ENCODE measurements at places on chromosomes 13 and 19.

- no peak for DNase-seq
Observed at GRCh38 chr19:34804115-34804514, 31.1 kb upstream of the ZNF599 start.

DNA sequence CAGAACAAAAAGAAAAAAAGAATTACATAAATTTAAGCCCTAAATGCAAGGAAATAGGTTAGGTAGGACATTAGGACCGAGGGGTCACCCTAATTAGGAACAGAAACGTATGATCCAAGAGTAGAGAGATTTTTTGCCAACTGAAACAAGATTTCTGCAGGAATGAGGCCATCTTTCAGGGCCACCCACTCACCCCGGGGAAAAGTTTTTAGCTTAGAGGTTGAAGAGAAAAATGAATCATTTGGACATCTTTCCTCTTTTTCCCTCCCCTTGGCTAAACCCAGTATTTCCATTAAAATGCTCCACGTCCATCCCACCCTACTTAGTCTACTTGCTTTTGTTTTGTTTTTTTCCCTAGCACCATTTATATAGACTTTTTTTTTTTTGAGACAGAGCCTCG is 10.6 kb upstream of the PNMA8A start:
- DNase-seq, result no peak

DNA sequence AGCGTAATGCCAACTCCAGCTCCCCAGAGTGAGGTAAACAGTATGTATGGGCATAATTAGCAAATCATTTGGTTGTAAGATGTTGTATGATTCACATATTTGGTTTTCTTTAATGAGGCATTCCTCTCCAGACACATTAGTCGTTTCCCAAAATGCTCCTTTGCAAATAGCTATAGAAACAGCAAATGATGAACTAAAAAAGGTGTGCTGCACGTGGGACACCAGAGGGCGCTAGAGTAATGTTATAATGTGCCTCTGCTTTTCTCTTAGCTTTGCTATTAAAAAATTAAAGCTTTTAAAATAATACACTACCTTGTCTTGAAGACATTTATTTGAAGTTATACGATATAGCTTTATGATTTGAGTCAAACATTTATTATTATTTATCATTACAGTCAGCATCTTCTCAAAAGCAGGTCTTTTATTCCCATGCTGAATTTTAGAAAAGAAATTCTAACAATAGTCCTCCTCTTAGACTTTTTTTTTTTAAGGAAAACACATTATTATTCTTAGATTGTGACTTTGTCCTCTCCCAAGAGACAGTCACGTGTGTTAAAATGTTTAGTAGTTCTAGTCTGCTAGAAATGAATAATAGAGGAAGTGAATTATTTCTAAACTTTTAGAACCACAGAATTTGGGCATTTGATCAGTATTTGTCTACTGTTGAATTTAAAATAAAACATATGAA is 121.6 kb upstream of the FRY start:
- peak; percentile 30 for DNase-seq

- DNase-seq, result no peak
Observed at GRCh38 chr19:48186015-48186414, 15.5 kb downstream of the ZSWIM9 start.

DNA sequence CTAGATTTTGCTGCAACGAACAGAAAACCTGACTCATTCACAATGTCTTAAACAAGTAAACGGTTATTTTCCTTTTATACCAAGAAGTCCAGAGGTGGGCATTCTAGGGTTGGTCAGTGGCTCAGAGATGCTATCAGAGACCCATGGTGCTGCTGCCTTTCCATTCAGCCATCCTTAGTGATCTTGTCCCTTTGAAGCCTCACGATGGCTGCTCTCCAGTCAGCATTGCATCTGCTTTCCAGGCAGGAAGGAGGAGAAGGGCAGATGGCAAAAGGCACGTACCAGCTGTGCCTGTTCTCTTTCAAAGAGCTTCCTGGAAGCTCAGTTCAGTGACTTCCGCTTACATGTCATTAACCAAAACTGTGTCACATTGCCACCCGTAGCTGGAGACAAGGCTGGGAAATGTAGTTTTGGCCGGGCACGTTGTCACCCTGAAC is 30.1 kb downstream of the WDFY2 start:
- DNase-seq, result peak; percentile 48

- DNase-seq, result no peak
Observed at GRCh38 chr19:823565-824121, 1.9 kb upstream of the PLPPR3 start.

DNA sequence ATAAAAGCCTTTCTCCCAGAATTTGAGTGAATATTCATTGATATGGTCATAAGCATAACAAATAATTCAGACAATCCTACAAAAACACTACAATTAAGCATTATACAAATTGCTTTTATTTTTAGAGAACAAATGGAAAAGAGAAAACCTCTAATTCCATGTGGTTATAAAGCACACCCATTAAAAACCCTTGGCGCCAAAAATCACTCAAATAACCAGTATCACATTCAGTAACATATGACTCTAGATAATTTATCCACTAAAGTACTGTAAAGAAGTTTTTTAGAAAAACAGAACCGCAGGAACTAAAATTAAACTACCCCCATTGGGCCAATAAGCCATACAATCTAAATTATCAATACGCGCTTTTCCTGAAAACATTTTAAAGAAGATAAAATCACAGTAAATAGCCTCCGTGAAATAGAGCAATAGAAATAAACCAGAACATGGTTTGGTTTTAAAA is 569 bp downstream of the LCP1 start:
- no peak for DNase-seq

GRCh38 chr13:97191615-97192014 is 30.5 kb upstream of the MBNL2 start:
- no peak for DNase-seq

- DNase-seq, result no peak
Observed at GRCh38 chr13:47835470-47836228, 165.4 kb downstream of the SUCLA2 start.

GRCh38 chr13:113968463-113969310 is 5.2 kb downstream of the C13orf46 start:
- DNase-seq, result no peak

- DNase-seq, result no peak
Observed at GRCh38 chr13:74102691-74103090, 31.5 kb downstream of the KLF12 start.

- no peak for DNase-seq
Observed at GRCh38 chr13:111328574-111329410, 8.3 kb downstream of the TEX29 start.

GRCh38 chr13:83281654-83282053 is 600.6 kb downstream of the SLITRK1 start:
- no peak for DNase-seq

DNA sequence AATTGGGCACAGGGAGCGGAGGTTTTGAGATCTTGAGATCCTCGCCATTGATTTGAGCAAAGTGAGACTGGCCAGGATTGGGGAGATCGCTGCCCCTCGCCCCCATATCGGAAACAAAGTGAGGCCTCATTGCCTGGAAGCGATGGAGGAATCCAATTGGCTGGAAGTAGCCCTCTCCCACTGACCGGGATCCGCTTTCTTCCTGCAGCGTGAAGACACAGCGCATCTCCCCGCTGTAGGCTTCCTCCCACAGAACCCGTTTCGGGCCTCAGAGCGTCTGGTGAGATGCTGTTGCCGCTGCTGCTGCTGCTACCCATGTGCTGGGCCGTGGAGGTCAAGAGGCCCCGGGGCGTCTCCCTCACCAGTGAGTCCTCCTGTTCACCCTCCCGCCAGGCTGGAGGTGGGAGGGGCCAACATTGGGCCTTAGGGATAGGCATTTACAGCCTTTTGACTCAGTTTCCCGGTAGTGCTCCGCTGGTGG is 438 bp downstream of the PRKCSH start:
- DNase-seq, result no peak

GRCh38 chr13:113049521-113049941 is 56.1 kb upstream of the F7 start:
- DNase-seq, result no peak

- no peak for DNase-seq
Observed at GRCh38 chr13:91162180-91162579, 185.3 kb upstream of the MIR17HG start.

DNA sequence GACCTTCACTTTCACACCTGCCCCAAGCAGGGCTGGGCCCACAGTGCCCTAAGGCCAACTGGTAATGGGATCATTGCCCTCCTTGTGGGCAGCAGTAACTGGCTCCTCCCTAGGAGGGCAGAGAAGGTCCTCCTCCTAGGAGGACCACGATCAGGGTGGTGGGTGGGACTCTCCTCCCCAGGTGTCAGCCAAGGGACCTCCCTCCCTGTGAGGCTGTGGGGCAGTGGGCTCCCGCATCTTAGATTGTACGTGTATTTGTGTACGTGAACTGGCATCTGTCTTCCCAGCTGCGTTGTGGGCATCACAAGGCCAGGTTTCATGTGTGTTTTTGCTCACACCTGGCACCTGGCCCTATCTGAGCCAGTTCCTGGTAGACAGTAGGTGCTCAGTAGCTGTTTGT is 111.8 kb downstream of the SOX1 start:
- DNase-seq, result no peak

GRCh38 chr13:87358319-87358718 is 312.9 kb upstream of the SLITRK5 start:
- no peak for DNase-seq

DNA sequence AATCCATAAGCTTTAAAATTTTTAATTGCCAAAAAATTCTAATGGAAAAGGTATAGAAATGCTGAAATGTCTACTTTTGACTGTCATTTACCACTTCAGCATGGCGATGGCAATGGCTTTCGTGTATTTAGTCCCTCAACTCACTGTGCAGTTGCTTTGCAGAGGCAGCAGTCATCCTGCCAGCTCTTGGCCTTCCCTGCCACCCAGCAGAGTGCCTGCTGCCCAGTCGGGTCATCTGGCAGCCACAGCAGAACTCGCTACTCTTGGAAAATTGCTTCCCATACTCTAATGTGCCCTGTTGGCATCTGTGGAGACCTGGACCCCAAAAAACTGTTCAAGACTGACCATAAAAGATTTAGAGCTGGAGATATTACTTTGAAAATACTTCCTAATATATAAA is 383.2 kb downstream of the UQCRFS1 start:
- DNase-seq, result no peak

DNA sequence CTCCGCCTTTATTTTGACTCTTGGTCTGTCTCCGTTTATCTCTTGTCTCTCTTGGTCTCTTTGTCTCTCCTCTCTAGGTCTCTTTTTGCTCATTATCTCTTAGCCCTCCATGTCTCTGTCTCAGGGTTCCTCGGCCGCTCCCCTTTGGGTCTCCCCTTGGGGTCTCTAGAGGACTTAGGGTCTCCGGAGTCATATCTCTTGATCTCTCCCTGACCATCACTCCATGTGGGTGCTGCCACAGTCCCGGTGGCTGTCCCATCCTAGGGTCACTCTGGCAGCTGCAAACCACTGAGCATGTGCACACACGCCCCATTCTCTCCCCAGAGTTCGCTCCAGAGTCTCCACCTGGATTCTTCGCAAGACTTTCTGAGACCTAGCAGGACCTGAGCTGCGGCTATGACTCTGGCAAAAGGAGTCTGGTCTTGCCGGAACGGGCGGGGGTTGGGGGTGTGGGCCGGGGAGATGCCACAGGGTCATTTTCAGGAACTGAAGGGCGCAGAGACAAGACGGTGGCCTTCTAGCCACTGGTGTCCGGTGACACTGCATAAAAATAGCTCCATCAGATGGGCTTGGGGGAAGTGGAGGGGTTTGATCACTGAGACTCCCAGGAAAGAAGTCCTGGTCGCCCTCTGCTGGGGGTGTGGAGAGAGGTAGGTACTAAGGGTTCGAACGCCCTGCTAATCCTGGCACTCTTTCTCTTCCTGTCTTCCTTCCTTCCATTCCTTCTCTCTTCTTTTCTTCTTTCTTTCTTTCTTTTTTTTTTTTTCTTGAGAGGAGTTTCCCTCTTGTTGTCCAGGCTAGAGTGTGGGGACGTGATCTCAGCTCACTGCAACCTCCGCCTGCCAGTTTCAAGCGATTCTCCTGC is 1.2 kb upstream of the KCNA7 start:
- no peak for DNase-seq

DNA sequence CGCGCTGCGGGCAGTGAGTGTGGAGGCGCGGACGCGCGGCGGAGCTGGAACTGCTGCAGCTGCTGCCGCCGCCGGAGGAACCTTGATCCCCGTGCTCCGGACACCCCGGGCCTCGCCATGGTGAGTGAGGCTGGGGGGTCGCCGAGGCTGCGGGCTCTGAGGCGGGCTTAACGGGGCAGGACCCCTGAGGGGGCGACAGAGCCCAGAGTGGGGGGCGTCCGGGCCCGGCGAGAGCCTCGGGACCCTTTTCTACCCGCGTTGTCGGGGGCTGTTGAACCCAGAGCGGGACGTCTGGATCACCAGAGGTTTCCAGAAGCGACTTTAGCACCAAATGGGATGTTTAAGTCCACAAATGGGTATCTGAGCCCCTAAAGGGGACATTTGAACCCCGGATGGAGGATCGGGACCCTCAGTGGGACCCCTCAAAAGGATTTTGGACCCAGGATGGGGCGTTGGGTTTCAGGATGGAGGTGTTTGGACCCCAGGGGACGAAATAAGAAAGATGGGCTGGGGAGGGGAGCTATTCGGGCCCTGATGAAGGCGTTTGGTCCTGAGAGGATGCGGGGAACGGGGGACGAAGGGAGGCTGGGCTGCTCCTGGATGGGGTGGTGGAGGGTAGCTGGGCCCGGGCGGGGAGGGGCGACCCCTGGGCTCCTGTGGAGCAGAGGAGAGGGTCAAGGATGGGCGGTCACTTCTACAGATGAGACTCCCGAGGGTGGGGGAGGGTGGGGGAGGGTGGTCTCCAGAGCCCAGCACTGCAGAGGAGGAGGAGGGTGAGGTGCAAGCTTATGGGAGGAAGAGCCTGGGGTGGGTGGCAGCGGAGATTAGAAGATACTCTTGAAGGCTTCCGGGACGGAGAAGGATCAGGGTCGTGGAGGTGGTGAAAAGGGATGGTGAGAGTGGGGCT is at the start of gene CALM3:
TSS of gene CALM3 (plus strand) at position 13 of the 907 bp plus-strand sequence. CDS start at position 118, 105 bp downstream.
- peak; percentile 27 for DNase-seq

- DNase-seq, result no peak
Observed at GRCh38 chr13:94192431-94192975, 287.0 kb downstream of the DCT start.

- DNase-seq, result peak; percentile 98
Observed at GRCh38 chr19:45423589-45424190, at the start of gene ERCC1. Gene ERCC1, minus strand, starts transcription at chr19:45423917. Its CDS starts 543 bp downstream, at chr19:45423374.

DNA sequence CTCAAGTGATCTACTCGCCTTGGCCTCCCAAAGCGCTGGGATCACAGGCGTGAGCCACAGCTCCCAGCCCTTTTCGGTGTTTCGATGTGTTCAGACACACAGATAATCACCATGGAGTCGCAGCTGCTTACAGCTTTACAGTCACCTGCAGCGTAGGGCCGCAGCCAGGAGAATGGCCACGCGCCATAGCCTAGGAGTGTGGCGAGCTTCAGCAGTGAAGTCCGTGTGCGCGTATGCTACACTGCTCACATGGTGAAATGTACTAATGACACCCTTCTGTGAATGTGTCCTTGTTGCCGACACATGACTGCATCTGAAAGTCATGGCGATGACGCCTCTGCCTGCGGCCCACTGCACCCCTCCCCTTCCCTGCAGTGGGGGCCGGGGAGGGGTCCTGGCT is 23.6 kb downstream of the AP3D1 start:
- DNase-seq, result no peak

DNA sequence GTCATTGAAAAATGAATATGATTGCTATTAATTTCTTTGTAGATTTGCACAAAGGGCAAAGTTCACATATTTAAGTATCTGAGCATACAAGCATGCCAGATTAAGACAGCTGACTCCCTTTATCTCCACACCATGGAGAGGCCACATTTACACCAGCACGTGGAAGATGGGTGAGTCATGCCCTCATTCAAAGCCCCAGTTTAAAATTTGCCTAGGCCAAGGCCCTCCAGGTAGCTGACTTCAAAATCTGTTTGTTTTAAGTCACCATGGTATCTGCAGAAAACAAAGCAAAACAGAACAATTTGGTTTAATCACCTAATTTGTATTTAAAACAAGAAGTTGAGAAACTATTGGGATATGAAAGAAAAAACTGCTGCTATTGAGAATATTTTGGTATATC is 109.2 kb downstream of the ESD start:
- DNase-seq, result no peak
